ENCODE measurements at places on chromosomes 1 and 21.

DNA sequence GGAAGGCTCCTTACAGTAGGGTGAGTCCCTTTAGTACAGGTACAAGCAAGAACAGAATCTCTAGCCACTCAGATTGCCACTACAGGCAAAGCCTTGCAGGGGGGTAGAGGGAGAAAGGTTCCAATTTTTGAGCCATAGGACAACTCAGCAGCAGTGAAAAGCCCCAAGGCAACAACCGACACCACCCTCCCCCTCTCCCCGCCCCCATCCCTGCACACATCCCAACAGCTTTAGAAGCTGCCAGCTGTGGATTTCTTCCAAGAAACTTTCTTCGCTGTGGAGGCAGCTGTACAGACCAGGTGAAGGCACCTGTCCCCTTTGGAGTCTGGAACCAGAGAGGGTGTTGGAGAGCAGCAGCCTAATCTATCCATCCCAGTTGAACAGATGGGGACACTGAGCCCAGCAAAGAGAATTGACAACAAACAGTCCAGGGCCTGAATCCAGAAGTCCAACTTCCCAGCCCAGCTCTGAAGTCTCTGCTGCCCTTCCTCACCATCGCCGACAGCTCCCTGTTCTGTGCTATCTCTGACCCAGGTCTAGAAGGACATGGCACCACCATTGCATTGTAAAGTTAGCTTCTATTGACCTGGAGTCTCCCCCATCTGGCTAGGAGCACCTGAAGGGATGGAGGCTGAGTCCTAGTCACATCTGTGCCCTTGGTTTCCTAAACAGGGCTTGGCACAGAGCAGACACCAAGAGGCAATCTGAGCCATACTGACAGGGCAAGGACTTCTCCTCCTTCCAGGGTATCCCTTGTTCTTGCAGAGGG is 2.2 kb downstream of the TENT5B start:
- DNase-seq, result no peak

DNA sequence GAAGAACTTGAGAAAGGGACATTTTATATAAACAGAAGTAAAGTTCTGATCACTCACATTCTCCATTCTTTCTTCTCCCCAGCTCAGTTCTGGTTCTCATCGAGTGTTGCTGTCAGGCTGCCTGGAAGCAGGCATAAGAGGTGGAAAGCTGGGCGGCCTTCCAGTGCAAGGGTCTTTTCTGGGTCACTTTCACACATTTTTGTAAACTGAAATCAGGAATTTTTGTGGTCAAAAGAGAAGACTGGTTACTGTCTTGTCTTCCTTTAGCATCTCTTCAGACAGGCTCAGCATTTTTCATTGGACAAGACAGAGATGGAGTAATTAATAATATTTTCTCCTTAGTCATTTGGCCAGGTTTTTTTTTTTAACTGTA is 93.7 kb downstream of the CTH start:
- DNase-seq, result peak; percentile 40

DNA sequence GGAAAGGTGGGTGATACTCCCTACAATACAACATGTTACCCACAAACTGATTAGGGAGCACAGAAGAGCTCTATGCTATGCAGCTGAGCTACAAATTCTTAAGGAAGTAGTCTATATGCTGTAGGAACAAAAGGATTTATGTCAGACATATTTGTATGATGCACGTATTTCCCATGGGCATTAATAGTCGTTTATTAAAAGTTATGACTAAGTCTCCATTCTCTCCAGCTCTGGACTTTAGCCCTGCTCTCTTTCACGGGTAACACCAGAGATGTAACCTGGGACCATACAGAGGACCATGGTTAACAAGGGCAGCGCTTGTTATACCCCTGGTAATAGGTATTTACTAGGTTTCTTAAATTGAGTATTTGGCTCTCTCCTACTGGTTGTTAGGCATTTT is 168.2 kb upstream of the C1orf105 start:
- no peak for DNase-seq

DNA sequence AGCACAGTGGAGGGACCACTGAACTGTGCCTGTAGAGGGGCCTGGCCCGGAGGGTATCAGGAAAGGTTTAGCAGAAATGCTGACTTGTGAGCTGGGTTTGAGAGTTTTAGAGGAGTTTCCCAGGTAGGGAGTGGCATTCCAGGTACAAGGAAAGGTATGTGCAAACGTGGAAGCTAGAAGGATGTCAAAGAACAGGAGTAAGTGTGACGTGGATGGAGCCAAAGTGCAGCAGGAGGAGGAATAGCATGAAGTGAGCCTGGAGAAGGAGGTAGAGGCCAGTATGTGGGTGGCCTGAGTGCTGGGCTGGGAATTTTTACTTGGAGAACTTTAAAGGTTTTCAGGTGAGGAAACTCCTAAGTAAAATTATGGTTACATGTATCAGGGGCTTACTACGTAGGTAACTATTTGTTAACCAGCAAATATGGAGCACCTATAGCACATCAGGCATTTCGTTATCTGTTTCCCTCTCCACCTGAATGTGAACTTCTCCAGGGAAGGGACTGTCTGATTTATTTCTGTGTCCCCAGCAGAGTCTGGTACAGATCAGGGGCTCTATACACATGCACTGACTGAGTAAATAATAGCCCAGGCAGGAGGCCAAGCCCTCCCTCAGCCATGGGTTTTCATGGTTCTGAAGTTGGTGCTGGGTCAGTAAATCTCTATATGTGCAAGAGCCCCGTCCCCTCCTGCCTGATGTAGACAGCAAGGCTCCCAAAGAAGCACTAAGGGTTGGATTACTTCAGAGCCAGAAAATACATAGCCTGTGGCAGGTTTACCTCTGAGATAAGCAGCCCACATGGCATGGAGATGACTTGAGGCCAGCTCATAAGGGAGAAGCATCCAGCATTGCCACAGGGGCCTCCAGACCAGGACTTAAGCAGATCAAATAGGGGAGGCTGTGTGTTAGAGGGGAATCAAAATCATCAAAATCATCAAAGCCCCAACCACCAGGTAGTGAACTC is 43.4 kb downstream of the CDCP2 start:
- DNase-seq, result no peak

- no peak for DNase-seq
Measured at GRCh38 chr1:99170516-99170915, 93.8 kb upstream of the PLPPR4 start.

GRCh38 chr1:75722966-75723365 is 1.5 kb upstream of the ACADM start:
- DNase-seq, result no peak

GRCh38 chr1:21229246-21230000 is 52.7 kb upstream of the EIF4G3 start:
- no peak for DNase-seq

DNA sequence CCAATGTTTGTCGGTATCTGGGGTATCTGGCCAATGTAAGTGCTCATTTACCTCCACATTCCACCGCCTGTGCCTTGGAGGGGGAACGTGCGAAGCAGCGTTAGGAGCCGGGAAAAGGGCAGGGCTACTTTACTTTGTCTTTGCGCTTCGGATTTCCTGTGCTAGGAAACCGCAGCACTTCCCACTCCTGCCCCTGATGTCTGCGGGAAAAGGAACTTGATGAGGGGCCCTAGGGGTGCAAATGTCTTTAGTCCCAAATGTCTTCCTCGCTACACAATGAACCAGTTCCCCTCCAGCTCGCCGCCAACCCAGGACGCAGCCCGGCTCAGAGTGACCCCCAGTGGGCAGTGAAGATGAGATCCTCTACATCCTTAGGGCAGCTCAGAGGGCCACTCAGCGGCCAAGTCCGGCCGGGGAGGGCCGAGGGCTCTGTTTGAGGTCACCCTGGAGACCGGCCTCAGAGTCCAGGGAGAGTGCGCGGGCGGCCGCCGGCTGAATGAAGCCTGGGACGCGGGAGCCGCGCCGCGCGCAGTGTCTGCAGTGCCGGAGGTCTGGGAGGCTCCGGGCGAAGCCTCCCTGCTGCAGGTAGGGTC is at the start of gene DYNLT5:
TSS of gene DYNLT5 (plus strand) at position 460 of the 593 bp plus-strand sequence. CDS start 2,200 bp downstream, outside the sequence.
- peak; percentile 58 for DNase-seq

DNA sequence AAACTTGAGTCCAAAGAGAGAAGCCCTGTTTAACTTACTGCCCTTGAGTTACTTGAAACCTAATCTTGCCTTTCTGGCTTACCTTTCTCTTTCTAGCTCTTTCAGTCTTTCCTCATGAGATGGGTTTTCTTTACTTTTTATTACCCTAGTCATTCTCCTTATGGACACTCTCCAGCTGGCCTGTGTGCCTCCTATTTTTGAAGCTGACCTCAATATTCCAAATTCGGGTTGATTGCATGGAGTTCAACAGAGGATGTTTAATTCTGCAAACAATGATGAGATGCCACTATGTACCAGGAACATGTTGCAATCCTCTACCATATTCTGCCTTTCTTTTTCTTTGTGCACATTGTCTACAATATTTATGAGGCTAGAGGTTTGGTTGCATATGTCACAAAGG is 20.7 kb downstream of the DNAJC6 start:
- DNase-seq, result no peak

GRCh38 chr1:53946252-53947171 is at the start of gene LRRC42:
LRRC42 (plus strand) TSS chr1:53946350; CDS start chr1:53952000, 5,650 bp downstream.
- no peak for DNase-seq

GRCh38 chr1:905811-906599 is 17.7 kb upstream of the SAMD11 start:
- DNase-seq, result no peak

- DNase-seq, result no peak
Measured at GRCh38 chr1:86696522-86696921, 7.9 kb upstream of the SH3GLB1 start.

DNA sequence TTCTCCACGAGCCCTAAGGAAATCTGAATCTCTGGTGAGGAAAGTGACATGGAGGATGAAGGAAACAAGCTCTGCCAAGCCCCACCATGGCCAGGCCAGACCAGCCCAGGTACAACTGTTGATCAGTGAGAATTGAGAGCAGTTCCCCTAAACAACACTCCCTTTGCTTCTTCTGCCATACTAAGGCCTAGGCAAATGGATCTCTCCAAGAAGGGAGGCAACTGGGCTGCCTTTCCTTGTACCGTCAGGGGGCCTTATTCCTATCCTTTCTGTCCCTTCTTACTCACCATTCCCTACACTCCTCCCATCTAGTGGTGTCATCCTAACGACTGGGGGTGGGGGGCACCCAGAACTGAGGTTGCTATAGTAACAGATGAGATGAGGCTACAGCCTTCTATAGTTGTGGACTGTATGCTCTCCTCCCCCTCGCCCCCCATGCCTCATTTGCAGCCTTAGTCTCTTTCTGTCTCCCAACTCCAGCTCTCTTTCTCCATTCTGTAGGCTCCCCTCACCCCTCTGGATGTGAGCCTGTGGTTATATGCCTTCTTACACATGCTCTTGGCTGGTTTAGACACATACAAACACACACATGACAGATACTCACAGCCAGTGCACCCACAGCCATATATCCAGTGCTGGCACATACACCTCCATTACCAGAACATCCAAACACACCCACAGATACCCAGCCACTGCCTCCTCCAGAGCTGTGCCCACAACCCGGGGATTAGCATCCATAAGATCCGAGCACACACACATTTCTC is 3.6 kb downstream of the PEA15 start:
- no peak for DNase-seq

DNA sequence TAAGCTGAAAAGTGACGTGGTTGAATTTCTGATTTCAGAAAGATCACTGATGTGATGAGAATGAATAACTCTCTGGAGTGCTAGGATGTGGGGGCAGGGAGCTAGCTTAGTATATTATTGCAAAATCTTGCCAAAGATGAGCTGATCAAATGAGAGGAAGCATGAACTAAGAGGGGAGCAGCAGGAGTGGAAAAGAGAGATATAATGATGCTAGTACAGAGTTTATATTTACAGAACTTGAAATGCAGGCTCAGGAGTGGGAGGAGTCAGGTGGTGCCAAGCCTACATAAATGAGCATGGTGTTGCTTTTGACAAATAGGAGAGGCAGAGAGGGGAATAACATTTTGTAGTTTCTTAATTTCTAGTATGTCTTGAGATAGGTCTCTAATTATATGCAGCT is 38.1 kb upstream of the NBL1 start:
- no peak for DNase-seq

- no peak for DNase-seq
Measured at GRCh38 chr1:178046591-178047270, 47.2 kb upstream of the RASAL2 start.

DNA sequence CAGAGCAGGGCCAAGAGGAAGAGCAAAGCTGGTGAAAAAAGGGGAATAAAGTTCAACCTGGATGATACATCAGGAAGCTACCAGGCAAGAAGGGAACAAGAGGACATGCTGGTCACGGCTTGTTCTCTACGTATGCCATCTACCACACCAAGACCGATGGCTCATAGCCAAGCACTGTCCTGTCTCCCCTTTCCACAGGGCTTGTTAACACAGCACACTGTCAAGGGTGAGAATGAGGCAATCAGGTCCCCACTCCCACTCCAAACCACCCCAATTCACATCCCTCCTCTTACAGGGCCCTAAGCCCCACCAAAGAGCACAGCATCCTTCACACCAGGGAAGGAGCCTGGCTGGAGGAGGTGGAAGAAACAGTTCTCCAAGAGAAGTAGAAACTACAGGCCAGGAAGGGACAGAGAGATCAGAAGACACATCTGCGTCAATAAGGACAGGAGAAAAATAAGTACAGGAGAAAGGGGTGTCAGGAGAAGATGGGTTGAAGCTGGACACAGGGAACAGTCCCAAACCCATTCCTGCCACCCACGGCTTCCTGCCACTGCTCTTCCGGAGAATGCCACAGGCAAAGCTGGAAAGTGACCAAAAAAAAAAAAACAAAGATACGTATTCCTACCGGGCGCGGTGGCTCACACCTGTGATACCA is 923 bp upstream of the SHC1 start:
- DNase-seq, result no peak

DNA sequence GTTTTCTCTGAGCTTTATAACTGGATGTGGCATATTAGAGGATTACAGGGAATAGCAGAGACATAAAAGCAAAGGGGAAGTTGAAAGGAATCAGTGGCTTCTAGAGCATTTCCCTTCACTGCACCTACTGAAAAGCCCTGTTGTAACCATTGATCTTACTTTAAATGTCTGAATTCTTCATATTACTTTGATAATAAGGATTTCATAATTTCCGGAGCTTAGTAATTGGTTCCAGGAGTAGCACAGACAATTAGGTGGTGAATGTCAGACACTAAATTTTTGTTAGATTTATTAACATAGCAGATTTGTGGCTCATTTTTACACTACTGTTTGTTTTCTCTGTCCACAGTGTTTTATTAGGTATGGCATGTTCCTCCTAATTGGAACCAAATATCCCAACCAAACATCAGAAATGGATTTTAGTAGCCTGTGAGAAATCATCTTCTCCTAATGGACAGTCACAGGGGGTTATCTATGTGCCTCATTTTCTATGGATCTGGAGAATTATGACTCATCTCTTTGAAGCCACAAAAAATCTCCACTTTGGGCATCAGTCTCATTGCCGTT is 100.5 kb downstream of the GIPC2 start:
- DNase-seq, result no peak
